ENCODE measurements at places on chromosomes 5 and 9. TPM values are rescaled to one million over a fixed set of nuclear protein-coding genes. Genes with fewer than 3 reads are reported as not detected.

PIGO gene
- 7.4 TPM for total RNA-seq

ACSL6 gene
- 0.26 TPM for total RNA-seq

PHF24 gene
- total RNA-seq, result 0.17 TPM

MEIKIN gene
- not detected for total RNA-seq

DIRAS2 gene
- total RNA-seq, result 0.26 TPM

DIPK1B gene
- total RNA-seq, result 0.77 TPM

OTP gene
- not detected for total RNA-seq

FBLL1 gene
- 3.9 TPM for total RNA-seq

LHX3 gene
- not detected for total RNA-seq

NXNL2 gene
- total RNA-seq, result 1.3 TPM

PCDHGA2 gene
- total RNA-seq, result 4.5 TPM

ENTPD8 gene
- total RNA-seq, result under 0.01 TPM

ADAMTS2 gene
- 27.0 TPM for total RNA-seq

MCC gene
- 41.3 TPM for total RNA-seq

NR6A1 gene
- 0.26 TPM for total RNA-seq

AGXT2 gene
- total RNA-seq, result not detected

GNA14 gene
- 0.26 TPM for total RNA-seq

IL31RA gene
- 2.6 TPM for total RNA-seq

ZDHHC11B gene
- total RNA-seq, result under 0.01 TPM

OR1Q1 gene
- total RNA-seq, result not detected

TAF1L gene
- total RNA-seq, result under 0.01 TPM

RELL2 gene
- 2.6 TPM for total RNA-seq

ANKRD20A1 gene
- total RNA-seq, result under 0.01 TPM

CEMIP2 gene
- 46.2 TPM for total RNA-seq

SLC1A1 gene
- total RNA-seq, result 4.5 TPM

SREK1IP1 gene
- total RNA-seq, result 13.5 TPM

SLCO6A1 gene
- total RNA-seq, result not detected

EMB gene
- total RNA-seq, result 11.6 TPM

NUTM2G gene
- not detected for total RNA-seq

TSSK1B gene
- total RNA-seq, result 0.50 TPM

NDUFS6 gene
- 31.8 TPM for total RNA-seq

Data from fibroblast of lung (primary cell).